ENCODE measurements at places on chromosomes 5 and 9.

DNA sequence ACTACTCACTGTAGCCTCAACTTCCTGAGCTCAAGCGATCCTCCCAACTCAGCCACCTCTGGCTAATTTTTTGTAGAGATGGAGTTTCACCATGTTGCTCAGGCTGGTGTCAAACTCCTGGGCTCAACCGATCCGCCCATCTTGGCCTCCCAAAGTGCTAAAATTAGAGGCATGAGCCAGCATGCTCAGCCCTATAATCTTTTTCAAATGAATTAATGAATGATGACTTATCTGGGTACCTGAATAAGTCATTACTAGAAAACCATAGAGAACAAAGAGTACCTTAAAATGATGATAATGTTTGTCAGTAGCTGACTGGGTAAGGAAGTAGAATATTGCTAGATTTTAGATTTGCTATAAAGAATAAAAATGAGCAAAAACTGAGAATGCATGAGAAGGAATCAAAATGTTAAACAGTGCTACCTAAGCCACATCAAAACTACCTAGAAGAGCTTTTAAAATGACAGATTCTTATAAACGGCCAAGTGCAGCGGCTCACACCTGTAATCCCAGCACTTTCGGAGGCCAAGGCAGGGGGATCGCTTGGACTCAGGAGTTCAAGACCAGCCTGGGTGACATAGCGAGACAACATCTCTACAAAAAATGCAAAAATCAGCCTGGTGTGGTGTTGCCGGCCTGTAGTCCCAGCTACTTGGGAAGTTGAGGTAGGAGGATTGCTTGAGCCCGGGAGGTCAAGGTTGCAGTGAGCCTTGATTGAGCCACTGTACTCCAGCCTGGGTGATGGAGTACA lies 13.6 kb downstream of the FNBP1 start:
- DNase-seq, result no peak

GRCh38 chr9:135980926-135981630 lies 19.9 kb upstream of the UBAC1 start:
- peak; percentile 90 for DNase-seq

DNA sequence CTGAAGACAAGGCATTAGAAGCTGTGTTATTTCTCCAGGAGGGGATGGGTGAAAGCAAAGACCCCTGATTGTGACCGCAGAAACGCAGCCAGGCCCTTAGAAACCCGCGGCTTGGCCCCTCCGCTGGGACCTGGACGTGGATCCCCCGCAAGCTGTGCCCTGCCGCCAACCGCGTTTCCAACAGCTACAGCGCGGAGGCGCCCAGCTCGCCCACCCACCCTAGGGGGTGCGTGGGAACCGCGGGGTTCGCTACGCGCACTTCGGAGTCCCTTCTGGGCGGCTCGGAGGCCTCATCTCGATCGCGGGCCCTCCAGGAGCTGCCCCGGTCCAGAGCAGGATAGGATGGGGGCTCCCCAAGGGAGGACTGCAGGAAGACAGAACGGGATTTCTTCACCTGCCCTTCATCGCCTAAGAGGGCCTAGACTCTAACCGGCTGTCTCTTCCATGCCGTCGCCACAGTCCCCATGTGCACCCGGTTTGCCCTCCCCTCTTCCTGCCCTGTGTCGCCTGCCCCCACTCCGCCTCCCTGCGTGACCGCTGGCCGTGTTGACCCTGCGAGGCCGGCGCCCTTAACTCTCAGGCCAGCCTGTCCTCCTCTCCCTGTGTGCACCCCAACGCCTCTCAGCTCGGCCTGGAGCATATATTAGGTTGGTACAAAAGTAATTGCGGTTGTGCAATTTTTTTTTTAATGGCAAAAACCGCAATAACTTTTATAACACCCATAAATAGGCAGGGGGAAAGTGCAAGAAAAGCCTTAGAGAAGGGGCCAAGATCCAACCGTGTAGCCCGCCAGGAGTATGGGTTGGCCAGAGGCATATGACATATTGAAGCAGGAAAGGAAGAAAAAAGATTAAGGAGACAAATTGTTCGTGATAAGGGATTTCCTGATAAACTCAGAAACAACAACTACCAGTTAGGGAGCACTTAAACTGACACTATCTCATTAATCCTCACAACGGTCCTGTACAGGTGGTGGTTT lies 68.1 kb upstream of the FREM1 start:
- no peak for DNase-seq

DNA sequence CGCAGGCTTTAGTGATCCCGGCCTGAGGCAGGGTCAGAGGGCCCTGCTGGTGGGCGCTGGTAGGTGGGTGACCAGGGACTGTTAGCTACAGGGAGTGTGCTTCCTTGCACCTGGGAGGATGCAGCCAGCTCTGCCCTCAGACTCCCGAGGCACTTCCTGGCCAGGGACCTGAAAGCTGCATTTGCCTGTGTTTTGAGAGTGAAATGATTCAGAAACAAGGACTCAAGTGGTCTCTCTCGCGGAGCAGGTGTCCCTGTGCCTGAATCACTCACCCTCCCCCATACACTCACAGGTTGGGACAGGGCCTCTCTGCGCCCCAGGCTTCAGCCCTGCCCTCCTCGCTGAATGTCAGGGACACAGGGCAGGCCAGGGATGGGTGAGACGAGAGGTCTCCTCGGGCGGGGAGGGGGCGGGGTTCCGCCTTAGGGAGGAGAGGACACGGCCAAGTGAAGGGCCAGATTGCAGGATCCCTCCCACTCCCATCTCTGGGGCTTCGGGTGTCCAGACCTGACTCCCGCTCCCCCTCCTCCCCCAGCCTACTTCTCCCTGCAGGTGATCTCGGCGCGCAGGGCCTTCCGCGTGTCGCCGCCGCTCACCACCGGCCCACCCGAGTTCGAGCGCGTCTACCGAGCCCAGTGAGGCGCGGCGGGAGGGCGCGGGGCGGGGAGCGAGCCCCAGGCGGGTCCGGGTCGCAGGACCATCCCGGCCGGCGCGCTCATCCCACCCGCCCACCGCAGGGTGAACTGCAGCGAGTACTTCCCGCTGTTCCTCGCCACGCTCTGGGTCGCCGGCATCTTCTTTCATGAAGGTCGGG lies 1.5 kb downstream of the LTC4S start:
- DNase-seq, result no peak

DNA sequence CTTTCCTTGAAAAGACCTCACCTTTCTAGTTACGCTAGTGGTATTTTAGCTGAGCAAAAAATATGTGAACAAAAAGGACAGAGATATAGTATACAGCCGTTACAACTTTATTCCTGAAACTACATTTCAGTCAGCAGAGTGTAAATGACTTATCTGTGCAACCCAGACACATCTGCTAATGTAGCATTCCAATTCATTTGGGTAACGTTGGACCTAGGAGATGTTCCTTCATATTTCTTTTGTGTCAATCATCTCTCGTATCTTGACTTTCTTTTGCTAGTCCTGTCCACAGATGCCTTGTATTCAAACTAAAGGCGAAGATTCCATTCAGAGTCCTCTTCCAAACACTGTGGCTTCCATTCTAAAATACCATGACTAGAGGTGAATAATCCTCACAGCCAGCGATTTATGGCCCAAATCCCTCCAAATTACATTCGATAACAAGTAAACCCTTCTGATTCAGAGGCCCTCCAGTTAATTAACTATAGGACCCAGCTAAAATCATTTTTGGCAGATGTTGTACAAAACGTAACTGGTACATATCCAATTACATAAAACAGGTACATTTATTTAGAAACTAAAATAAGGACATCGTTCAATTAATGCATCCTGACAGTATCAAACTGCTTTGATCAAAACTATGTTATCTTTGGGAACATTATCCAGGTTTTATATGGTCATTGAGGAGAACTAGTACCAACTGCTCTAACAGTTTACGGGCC lies 155.7 kb downstream of the DROSHA start:
- DNase-seq, result no peak

Measured in posterior cingulate gyrus (tissue), 11 donors.